ENCODE measurements at places on chromosomes 6 and 20.

- no peak for DNase-seq
Measured at GRCh38 chr20:38882600-38882999, 43.6 kb upstream of the FAM83D start.

DNA sequence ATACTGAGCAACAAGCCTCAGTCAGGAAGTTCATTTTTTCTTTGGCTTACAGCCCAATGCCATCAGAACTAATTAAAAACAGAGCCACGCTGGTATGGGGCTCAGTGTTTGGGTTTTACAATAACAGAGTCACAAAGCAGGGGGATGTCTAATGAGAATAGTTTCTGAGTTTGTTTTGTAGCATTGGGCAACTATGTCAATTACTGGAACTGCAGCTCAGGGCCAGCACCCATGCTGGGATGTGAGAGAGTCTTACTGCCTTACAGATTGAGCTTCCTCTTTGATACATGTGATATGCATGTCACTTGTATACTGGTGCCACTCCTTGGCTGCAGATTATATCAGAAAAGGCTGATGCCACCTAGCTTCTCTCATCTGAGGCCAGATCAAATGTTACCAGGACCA is 117.6 kb downstream of the TFAP2B start:
- no peak for DNase-seq

DNA sequence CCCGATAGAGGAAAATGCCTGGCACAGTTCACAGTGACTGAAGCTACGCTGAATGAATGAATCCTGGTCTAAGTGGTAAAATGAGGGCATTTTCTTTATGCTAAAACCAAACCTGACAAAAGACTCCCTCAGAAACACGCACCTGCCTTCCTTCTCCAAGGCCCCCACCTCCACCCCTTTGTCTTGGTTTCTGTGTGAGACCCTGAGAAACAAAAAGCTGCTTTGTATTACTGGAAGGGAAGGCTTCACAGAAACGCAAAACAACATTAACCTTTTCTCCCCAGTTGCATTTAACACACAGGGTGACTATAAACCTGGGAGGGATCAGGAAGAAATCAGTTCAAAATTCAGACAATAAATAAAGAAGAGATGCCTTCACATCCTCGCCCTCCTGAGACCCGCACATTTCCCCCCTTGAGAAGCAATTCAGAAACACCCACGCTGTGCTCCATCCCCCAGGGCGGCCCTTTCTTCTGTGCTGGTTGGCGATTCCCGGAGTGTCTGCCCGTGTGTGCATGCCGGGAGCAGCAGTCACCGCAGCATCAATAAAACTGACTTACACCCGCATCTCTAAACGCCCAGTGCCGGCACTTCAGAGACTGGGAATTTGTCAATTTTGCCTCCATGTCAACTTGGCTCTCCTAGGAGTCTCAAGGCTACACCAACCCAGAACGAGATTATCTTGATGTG is 67.2 kb upstream of the TRAF3IP2 start:
- DNase-seq = no peak

DNA sequence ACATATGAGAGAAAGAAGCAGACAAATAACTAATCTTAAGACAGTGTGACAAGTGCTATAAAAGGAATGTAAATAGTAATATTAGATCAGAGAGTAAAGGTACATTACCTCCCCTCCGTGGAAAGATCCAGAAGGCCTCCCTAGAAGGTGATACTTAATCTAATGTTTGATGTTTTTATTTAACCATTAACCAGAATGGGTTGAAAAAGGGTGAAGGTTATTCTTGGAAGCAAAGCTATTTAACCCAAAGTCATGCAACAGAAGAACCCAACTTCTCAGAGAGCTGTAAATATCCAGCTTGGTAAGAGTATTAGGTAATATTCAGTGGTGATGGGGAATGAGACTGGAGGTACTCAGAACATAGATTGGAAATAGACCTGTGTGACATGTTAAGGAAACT is 68.0 kb upstream of the HIVEP1 start:
- DNase-seq = no peak

DNA sequence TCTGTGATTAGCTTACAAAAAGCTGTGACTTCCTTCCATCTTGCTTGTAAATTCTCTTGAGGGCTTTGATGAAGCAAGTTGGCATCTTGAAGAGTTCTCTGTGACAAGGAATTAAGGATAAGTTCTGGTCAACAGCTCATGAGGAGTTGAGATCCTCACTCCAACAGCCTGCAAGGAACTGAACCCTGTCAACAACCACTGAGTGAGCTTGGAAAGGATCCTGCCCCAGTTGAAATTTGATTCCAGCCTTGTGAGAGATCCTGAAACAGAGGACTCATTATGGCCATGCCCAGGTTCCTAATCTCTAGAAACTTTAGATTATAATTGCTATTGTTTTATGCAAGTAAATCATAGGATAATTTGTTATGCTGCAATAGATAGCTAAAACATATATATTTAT is 133.7 kb downstream of the PTCHD4 start:
- no peak for DNase-seq

Data from stimulated activated CD4-positive, alpha-beta T cell treated with anti-CD3 and anti-CD28 coated beads, TNF-alpha, amount 100 ng/mL, for 4 hours (primary cell).